ENCODE measurements at places on chromosomes 16 and 17.

DNA sequence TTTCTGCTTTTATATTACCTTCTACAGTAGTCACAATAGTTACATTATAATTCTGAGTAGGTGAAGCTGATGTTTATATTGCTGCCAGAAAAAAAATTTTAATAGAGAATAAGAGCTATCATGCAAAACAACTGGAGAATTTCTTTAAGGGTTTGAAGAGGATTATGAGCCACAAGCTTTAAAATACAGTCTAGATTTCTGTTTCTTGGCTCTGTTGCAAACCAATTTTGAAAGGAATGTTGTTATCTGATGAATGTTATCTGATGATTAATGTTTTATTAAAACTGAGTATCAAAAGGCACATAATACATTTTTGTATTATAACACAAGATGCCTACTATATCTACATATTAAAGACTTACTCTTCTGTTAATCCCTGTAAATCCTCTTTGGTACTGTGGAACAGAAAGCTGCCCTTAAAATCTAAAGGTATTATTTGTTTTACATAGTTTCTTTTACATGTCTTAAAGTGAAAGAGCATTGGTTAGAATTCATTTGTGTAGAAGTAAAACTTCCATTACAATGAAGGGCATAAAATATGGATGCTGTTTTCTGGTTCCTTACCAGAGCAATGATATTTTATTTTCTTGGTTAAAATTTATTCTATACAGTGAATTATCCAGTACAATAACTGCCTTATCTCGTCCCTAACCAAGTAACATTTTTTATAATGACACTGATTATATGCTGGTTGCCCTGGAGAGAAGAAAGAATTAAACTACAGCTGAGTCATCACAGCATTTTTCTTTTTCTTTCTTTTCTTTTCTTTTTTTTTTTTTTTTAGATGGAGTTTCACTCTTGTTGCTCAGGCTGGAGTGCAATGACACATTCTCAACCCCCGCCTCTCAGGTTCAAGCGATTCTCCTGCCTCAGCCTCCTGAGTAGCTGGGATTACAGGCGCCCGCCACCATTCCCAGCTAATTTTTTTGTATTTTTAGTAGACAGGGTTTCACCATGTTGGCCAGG, 205.7 kb downstream of the TANC2 start:
- peaks cover 11% of the 10 kb centered on the region for H3K36me3 ChIP-seq
- no peak overlapping the region for H3K4me3 ChIP-seq
- H3K27me3 ChIP-seq = no peaks in the 10 kb centered on the region
- no peaks in the 10 kb centered on the region for H3K4me1 ChIP-seq

DNA sequence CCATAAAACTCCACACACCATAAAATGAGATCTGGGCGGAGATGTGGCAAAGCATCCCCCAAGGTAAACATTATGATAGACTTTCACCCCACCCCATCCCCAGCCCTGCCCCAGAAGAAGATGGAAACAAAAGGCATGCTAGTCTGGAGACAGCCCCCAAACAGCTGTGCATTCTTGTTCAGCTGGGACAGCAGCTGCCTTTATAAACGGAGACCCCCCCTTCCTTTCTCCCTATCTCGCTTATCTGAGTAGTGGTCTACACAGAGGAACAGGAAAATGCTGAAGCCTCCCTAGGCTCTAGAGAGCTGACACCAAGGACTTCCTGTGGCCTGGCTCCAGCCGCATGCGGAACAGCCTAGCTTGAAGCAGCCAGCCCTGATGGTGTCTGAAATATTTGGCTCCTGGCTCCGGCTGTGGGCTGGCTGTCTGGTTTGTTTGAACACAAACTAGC, 190.3 kb upstream of the ANKFN1 start:
- H3K27ac ChIP-seq = no peak overlapping the region
- peaks cover 4% of the 10 kb centered on the region for H3K4me1 ChIP-seq
- no peaks in the 10 kb centered on the region for H3K36me3 ChIP-seq

DNA sequence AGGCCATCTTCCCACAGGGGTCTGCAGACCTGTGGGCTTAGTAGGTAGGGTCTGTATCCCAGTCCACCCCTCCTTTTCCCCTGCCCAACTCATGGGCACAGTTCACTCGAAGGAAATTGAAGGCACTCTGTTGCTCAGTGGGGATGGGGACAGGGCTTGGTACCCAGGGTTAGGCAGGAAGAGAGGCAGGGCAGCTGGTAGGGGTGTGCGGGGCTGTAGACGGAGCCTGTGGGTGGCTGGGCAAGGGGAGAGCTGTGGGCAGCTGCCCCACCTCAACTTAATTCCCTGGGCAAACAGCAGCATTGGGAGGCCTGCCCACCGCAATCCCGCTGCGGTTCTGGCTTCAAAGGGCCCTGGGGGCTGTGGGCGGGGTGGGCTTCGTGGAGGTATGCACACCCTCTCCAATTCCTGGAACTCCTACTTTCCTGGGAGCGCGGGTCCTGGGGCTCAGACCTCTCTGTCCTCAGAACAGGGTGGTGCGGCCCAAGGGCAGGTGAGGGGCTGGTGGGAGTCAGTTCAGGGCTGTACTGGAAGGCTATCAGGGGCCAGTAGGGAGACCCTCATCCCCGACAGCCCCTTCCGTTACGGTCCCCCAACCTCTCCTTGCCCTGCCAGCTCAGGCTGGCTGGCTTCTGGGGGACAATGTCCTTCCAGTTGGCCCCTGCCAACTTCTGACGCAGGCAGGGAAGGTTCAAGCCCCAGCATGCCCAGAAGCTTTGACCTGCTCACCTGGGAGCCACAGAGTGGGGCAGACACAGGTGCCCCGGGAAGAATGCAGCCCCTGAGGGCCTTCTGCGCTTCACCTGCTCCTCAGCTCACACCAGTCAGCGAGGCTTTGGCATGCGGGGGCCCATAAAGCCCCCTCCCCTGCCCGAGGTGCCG, 9.1 kb downstream of the FOXJ1 start:
- H3K27ac ChIP-seq = no peak overlapping the region
- no peak for DNase-seq
- H3K4me1 ChIP-seq = peaks cover 42% of the 10 kb centered on the region
- H3K36me3 ChIP-seq = no peaks in the 10 kb centered on the region
- H3K27me3 ChIP-seq = no peaks in the 10 kb centered on the region

- peaks cover 3% of the 10 kb centered on the region for H3K36me3 ChIP-seq
- H3K4me1 ChIP-seq = peaks cover 5% of the 10 kb centered on the region
- H3K27ac ChIP-seq = no peak overlapping the region
- DNase-seq = no peak
- H3K4me3 ChIP-seq = no peak overlapping the region
- no peaks in the 10 kb centered on the region for H3K27me3 ChIP-seq
Measured at GRCh38 chr16:27863377-27863776, 200.1 kb downstream of the GSG1L start.

- H3K27me3 ChIP-seq = no peaks in the 10 kb centered on the region
- peaks cover 50% of the 10 kb centered on the region for H3K4me1 ChIP-seq
- H3K4me3 ChIP-seq = peak overlapping the region; percentile 96
Measured at GRCh38 chr16:11914210-11915113, 1.3 kb downstream of the GSPT1 start.

GRCh38 chr17:4511199-4511932, 12.7 kb downstream of the SPNS2 start:
- no peaks in the 10 kb centered on the region for H3K27me3 ChIP-seq
- peaks cover 18% of the 10 kb centered on the region for H3K4me1 ChIP-seq
- H3K36me3 ChIP-seq = no peaks in the 10 kb centered on the region
- H3K27ac ChIP-seq = peak overlapping the region; percentile 37
- H3K4me3 ChIP-seq = no peak overlapping the region

- H3K4me1 ChIP-seq = peaks cover 73% of the 10 kb centered on the region
- no peaks in the 10 kb centered on the region for H3K36me3 ChIP-seq
- no peak for DNase-seq
- H3K27me3 ChIP-seq = no peaks in the 10 kb centered on the region
- peak overlapping the region; percentile 85 for H3K4me3 ChIP-seq
- peak overlapping the region; percentile 95 for H3K27ac ChIP-seq
Measured at GRCh38 chr17:57988301-57989250, 522 bp upstream of the VEZF1 start.

DNA sequence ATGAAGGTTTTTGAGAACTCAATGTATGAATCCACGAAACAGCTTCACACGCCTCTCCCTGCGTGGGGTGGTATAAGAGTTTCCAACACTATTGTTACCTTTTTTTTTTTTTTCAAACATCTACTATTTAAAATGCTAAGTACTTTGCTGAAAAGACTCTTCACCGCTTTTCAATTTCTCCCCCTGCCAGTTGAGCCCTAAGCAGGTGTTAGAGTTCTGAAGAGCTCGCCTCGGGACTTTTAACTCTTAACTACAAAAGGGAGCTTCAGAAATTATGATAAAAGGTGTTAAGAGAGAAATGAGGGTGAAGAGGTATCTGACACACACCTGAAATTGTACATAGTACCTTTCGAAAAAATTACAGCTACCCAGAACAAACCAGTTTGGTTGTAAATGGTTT, 20.9 kb upstream of the PSMD7 start:
- peaks cover 24% of the 10 kb centered on the region for H3K27me3 ChIP-seq
- H3K4me1 ChIP-seq = peaks cover 2% of the 10 kb centered on the region
- peaks cover 7% of the 10 kb centered on the region for H3K36me3 ChIP-seq
- DNase-seq = no peak

DNA sequence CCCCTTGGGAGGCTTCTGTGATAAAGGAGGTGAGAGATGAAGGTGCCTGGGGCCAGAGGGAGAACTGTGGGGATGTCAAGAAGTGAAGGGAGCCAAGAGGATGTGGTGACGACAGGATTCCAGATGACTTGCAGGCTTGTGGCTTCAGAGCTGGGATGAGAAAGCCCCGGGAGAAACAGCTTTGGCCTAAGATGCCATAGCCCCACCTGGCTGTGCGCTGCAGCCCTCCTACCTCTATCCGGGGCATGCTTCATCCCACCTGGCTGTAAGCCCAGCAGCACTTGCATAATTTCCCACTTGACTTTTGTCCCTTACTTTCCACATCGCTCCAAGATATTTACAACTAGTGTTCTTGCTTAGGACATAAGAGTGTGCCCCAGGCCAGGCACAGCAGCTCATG, 29.3 kb downstream of the GINS3 start:
- no peak overlapping the region for H3K27ac ChIP-seq
- peaks cover 12% of the 10 kb centered on the region for H3K27me3 ChIP-seq
- no peaks in the 10 kb centered on the region for H3K36me3 ChIP-seq
- H3K4me1 ChIP-seq = peaks cover 7% of the 10 kb centered on the region
- DNase-seq = no peak

- H3K27me3 ChIP-seq = peaks cover 2% of the 10 kb centered on the region
- DNase-seq = peak; percentile 75
- H3K27ac ChIP-seq = peak overlapping the region; percentile 49
- H3K4me1 ChIP-seq = peaks cover 39% of the 10 kb centered on the region
- H3K36me3 ChIP-seq = no peaks in the 10 kb centered on the region
Measured at GRCh38 chr16:75110637-75111513, 5.7 kb downstream of the LDHD start.

DNA sequence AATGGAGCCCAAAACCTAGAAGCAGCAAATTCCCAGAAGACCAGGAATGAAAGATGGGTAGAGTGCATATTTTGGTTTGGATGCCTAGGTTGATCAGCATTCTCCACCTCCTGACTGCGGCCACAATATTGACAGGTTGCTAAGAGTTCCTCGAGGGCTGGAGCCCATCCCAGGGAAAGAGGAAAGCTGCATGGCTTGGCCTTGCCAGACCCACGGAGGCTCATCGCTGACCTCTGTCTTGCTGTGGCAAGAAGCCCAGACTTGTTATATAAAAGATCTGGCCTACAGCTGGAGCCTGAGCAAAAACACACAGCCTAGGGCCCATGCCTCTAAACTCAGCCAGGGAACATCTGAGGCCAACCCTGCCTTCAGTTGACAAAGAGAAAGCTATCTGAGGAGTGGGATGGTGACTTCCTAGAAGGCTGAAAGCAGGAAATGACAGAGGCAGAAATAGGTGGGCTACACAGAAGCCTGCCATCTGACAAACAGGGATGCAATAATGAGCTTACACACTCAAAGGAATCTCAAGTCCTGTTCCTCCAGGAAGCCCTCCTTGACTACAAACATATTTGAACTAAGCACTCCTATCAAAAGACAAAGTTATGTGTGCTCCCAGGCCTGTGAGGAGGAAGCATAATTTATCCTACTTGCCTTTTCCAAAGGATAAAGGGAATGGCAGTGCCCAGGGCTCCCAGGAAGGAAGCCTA, 22.5 kb upstream of the SLC35B1 start:
- H3K27me3 ChIP-seq = no peaks in the 10 kb centered on the region
- peaks cover 60% of the 10 kb centered on the region for H3K4me1 ChIP-seq
- H3K4me3 ChIP-seq = no peak overlapping the region
- H3K36me3 ChIP-seq = peaks cover 23% of the 10 kb centered on the region
- no peak for DNase-seq
- peak overlapping the region; percentile 71 for H3K27ac ChIP-seq

DNA sequence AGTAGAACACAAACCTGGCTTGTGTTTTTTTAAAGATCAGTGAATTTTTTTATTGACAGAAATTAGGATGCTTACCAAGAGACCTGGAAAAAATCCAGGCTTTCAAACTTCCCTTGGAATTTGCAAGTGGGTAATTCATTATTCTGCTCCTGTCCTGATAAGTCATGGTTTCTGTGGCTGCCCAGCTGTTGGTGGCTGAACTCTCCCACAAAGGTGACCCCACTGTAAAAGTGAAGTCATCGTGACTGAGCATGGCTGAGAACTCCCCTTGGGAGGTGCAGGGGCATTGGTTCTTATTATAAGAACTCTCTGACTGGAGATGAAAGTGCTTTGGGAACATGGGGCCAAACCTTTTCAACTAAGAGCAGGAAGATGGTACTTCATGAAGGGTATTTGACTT, 46.6 kb upstream of the TANC2 start:
- no peak for DNase-seq
- H3K4me3 ChIP-seq = no peak overlapping the region
- H3K27me3 ChIP-seq = peaks cover 7% of the 10 kb centered on the region
- no peaks in the 10 kb centered on the region for H3K4me1 ChIP-seq
- H3K27ac ChIP-seq = no peak overlapping the region

DNA sequence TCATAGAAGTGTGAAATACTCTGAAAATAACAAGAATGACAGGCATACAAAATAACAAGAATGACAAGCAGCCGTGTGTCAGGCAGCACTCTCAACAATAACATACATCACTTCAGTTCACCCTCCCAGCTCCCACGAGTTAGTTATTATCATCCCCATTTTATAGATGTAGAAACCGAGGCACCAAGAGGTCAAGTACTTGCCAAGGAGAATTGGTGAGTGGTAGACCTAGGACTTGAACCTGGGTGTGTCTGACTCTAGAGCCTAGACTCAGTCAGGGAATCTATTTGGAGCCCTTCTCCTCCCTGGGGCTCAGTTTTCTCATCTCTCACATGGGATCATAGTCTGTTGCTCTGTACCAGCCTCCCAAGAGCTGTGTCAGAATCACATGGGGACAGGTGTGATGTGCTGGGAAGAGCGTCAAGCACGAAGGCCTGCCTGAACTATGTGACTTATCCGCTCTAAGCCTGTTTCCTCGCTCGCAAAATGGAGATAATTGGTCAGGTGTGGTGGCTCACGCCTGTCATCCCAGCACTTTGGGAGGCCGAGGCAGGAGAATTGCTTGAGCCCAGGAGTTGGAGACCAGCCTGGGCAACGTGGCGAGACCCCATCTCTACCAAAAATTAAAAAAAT, 19.4 kb upstream of the PHOSPHO1 start:
- no peak overlapping the region for H3K4me3 ChIP-seq
- no peaks in the 10 kb centered on the region for H3K27me3 ChIP-seq
- H3K4me1 ChIP-seq = no peaks in the 10 kb centered on the region
- H3K27ac ChIP-seq = no peak overlapping the region
- DNase-seq = no peak
- no peaks in the 10 kb centered on the region for H3K36me3 ChIP-seq
